ENCODE measurements at places on chromosomes 5 and 9.

DNA sequence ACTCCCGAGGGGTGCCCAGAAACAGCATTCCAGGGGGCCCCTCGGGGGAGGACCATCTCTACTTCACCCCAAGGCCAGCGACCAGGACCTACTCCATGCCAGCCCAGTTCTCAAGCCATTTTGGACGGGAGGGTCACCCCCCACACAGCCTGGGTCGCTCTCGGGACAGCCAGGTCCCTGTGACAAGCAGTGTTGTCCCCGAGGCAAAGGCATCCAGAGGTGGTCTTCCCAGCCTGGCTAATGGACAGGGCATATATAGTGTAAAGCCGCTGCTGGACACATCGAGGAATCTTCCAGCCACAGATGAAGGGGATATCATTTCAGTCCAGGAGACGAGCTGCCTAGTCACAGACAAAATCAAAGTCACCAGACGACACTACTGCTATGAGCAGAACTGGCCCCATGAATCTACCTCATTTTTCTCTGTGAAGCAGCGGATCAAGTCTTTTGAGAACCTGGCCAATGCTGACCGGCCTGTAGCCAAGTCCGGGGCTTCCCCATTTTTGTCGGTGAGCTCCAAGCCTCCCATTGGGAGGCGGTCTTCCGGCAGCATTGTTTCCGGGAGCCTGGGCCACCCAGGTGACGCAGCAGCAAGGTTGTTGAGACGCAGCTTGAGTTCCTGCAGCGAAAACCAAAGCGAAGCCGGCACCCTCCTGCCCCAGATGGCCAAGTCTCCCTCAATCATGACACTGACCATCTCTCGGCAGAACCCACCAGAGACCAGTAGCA, 83.9 kb downstream of the GOLPH3 start:
- no peak for DNase-seq

DNA sequence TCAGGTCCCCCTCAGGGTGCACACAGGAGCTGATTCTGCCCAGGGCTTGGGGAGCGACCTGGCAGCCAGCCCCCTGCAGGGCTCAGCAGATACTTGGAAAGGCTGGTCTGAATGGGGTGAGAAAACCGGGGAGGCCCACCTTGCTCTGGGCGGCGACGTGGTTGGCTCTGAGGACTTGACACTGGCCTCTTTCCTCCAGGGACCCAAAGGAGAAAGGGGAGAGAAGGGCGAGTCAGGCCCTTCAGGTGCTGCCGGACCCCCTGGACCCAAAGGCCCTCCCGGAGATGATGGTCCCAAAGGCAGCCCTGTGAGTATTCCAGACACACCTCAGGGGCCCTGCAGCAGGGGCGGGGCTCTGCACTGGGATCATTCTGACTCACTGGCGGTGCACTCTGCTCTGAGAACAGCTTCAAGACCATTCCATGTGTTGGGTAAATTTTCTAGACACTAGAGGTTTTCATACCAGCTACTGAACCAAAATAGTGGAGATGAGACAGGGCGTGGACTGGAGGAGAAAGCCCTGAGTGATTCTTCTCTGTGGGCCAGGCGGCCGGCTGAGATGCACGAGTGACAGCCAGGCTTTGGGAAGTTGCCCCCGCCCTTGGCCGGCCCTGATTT, 65.9 kb upstream of the FCN2 start:
- DNase-seq, result no peak

DNA sequence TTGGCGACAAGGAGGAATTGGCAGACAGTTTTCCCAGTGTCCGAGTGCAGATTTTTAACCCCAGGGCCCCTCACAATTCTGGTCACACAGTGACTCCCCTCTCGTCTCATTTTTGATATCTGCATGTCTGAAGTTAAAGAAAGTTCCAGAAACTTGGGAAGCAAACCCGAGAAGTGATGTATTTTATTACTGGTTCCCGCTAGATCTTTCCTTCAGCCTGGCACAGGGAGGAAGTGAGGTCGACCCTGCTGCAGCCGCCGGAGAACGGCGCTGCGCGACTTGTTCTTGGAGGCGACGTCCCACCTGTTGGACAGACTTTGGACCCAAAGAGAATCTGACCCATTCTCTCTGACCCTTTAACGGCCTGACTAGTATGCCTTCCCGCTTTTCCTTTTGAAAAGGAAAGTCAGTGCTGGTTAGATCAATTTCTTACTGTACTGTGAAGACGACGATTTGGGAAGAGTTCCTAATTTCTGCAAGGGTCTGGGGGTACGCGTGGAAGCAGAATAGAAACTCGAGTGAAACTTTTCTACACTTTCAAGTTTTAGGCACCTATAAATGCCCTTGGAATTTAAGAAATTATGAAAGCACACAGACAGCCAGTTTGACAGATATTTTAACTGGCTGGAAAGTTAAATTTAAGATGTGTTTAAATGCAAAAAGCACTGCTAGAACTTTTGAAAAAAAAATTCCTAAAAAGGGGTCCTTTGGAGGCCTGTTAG, 744 bp downstream of the OTULIN start:
- DNase-seq, result peak; percentile 15

DNA sequence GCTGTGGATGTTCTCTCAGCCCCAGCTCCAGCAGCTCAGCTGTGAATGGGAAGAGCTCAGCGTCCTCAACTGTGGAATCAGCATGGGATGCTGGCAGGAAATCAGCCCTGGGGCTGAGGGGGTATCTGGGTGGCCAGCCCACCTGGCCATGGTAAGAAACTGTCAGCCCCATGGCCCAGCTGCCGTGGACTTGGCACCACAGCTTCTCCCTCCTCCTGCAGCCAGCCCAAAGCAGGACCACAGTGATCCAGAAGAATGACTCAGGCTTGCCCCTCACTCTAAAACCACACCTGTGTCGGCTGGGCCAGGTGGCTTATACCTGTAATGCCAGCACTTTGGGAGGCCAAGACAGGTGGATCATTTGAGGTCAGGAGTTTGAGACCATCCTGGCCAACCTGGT, 48.0 kb downstream of the SAR1B start:
- DNase-seq, result no peak

DNA sequence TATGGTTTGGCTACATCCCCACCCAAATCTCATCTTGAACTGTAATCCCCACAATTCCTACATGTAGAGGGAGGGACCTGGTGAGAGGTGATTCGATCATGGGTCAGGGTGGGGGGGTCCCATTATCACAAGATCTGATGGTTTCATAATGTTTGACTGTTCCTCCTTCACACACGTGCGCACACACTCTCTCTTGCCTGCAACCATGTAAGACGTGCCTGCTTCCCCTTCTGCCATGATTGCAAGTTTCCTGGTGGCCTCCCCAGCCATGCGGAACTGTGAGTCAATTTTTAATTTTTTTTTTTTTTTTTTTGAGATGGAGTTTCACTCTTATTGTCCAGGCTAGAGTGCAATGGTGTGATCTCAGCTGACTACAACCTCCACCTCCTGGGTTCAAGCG, 27.0 kb downstream of the FAM169A start:
- DNase-seq, result no peak

DNA sequence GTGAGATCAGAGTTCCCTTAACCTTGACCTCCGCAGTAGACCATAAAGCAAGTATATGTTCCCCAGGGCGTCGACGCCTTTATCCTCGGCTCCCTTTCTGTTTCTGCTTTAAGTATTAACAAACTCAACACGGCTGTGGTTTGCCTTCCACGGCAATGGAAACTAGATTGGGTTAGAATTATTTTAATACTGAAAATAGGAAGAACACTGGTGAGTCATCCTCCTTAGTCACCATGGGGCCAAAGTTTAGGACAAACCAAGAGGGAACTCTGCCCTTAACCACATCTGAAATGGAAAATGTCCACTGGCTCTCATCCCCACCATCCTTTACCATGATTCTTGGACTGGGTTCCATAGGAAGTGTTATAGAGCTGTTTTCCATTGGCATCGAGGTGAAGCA, 386.1 kb downstream of the ACTL7B start:
- peak; percentile 32 for DNase-seq

DNA sequence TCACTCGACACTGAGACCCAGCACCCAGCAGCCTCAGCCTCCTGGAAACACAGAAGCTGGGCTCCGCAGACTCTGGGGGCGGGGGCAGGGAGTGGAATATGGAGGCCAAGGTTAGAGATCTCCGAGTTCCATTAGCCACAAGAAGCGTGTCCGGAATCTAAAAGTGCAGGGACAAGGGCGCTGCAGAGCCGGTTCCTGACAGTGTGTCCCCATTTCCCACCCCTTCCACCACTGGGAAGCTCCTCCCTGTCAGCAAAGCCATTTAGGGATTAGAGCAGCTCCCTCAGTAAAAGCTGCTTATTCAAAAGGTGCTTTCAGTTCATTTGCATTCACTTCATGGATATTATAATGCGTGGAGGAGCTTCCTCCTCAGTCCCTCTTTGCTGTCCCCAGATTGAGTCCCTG, 74.1 kb upstream of the HSPA9 start:
- no peak for DNase-seq

Measured in CD4-positive, alpha-beta T cell treated with Interleukin-1 beta for 1 hour (primary cell).